CD8-positive, alpha-beta memory T cell (primary cell): ENCODE measurements at places on chromosomes 13 and 19. TPM values are rescaled to one million over a fixed set of nuclear protein-coding genes. Genes with fewer than 3 reads are reported as not detected.

ZNF565 gene
- 2.1 TPM for total RNA-seq

FFAR3 gene
- total RNA-seq: not detected

PPP5C gene
- total RNA-seq: 124 TPM

ZNF547 gene
- 2.2 TPM for total RNA-seq

ZNF763 gene
- 2.3 TPM for total RNA-seq

LILRB4 gene
- 0.44 TPM for total RNA-seq

HSH2D gene
- total RNA-seq: 8.6 TPM

PEPD gene
- total RNA-seq: 47.9 TPM
